ENCODE measurements at places on chromosomes 6 and 20. TPM values are rescaled to one million over a fixed set of nuclear protein-coding genes. Genes with fewer than 3 reads are reported as not detected.

GRCh38 chr20:41776421-41776820 is 158.2 kb upstream of the CHD6 start:
- no peak for DNase-seq

The GPRC6A gene
- total RNA-seq, result not detected

DNA sequence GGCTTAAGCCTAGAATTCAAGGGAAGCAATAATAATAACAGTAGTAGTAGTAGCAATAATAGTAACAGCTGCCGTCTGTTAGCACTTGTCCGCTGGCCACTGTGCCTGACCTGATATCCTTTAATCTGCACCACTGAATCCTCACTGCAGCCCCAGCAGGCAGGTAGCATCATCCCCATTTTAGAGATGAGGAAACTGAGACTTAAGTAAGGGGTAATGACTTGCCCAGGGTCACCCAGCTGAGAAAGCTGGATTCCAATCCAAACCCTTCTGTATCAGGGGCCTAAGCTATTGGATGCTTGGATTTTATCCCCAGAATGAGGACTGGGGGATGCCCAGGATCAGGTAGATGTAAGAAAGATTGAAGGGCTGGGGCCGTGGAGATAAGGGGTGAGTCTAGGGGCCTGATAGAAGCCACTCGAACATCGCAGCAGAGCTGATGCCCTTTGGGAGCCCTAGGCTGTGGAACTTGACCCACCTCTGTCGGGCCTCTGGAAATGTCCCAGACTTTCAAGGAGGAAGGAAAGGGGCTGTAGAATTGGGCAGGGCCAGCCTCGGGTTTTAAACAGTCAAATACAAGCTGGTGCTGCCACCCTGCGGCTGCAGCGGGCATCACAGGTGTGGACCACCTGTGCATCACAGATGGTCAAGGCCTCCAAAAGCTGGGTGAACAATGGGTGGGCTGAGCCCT is 102.1 kb upstream of the MYL9 start:
- peak; percentile 69 for DNase-seq

DNA sequence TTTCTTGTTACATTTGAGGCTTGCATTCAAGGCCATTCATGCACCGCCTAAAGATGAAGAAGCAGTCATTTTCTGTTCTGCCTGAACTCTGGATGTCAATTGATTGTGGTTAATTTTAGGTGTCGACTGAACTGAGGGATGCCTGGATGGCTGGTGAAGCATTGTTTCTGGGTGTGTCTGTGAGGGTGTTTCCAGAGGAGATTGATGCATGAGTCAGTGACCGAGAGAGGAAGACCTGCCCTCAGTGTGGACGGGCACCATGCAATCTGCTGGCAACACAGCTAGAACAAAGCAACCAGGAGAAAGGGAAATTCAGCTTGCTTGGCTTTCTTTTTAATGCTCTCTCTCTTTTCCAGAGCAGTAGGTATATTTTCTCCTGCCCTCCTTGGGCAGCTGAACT is 164.1 kb upstream of the ECI2 start:
- DNase-seq, result no peak

The ABHD16B gene
- not detected for total RNA-seq

The MAVS gene
- total RNA-seq, result 34.7 TPM

The JAG1 gene
- total RNA-seq, result 53.2 TPM

The CLPSL1 gene
- total RNA-seq, result not detected

The ANGPT4 gene
- 0.80 TPM for total RNA-seq

GRCh38 chr6:76861403-76861802 is 601.9 kb downstream of the HTR1B start:
- peak; percentile 28 for DNase-seq

- DNase-seq, result no peak
These were observed 968.5 kb upstream of the GJE1 start for GRCh38 chr6:141164042-141164743.

The HLA-DRB1 gene
- 0.63 TPM for total RNA-seq

DNA sequence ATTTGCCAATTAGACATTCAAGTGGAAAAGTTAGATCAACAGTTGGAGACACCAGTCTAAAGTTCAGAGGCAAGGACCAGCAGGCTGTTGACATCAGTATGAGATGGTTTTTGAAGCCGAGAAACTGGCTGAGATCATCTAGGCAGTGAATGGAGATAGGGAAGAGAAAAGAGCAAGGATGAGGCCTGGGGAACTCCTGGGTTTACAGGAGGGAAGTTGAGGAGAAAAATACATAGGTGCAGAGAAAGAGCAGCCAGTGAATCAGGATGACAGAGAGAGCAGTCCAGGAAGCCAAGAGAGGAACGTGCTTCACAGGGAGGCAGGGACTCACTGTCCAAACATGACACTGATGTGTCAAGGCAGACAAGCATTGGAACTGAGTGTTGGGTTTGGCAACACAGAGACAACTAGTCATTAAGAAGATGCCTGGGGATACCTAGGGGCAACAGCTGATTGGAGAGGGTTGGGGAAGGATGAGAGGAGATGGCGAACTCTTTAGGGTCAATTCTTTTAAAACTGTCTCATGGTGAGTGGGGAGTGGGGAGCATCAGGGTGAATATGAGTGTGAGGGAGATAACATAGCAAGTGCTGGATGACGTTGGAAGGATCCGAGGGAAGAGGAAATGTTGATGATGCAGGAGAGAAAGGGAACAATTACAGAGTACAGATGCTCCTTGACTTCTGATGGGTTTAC is 13.2 kb upstream of the SALL4 start:
- no peak for DNase-seq

- DNase-seq, result peak; percentile 67
These were observed 7.5 kb upstream of the CCDC28A start for GRCh38 chr6:138765896-138766655.

GRCh38 chr20:52031206-52031562 is 160.4 kb downstream of the ZFP64 start:
- no peak for DNase-seq

- DNase-seq, result no peak
These were observed 20.0 kb downstream of the MAPK13 start for GRCh38 chr6:36150283-36150682.

The COL9A3 gene
- 7.9 TPM for total RNA-seq

The CLVS2 gene
- 0.04 TPM for total RNA-seq

- no peak for DNase-seq
These were observed 3.9 kb upstream of the OTOR start for GRCh38 chr20:16744178-16744807.

DNA sequence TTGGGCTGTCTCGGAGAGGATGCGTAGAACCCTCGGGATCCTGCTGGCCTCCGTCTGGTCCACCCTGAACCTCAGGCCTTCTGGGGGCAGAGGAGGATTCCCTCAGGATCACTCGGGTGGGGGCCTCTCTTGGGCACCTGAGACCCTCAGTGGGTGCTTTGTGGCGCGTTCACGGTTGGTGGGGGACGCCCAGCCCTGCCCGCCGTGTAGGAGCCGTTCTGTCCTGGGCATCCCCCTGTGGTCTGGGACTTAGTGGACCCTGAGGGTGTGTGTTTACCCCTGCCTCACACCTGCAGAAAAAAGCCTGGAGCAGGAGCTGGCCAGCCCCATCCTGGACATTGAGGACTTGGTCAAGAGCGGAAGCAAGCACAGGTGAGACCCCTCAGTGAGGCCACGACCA is 7.6 kb downstream of the RTEL1 start:
- no peak for DNase-seq

- no peak for DNase-seq
These were observed 32.9 kb downstream of the GCM1 start for GRCh38 chr6:53115741-53116140.

GRCh38 chr6:1039746-1040145 is 272.2 kb upstream of the FOXQ1 start:
- no peak for DNase-seq

The CST2 gene
- total RNA-seq, result not detected

The TXLNB gene
- 17.5 TPM for total RNA-seq

The CRISP3 gene
- not detected for total RNA-seq

DNA sequence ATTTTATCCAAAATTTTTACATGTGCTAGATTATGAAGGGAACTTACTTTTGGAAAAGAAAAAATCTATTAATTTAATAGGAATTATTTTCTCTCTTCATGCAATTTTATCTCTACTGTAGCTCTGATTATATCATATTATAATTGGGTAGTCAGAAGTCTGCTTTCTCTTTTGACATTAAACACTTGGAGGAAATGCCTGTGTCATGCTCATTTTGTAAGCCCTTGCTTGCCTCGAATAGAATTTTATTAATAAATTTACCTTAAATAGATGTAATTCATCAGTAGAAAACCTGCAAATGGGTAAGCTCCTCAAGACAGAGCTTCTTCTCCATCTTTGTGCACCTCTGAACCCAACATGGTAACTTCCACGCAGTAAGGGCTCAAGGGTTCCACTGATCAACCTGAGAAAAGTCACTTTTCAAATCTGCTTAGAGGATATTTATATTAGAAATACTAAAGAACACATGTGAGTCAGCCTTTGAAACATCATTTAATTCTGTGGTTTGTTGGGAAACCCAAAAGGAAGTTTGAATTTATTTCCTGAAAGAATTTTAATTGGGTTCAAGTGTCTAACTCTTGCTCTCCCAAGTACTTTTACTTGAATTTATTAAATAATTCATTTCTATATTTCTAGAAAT is 266.0 kb downstream of the ALDH8A1 start:
- DNase-seq, result no peak

GRCh38 chr6:52390361-52390727 is 28.4 kb downstream of the PAQR8 start:
- peak; percentile 59 for DNase-seq

GRCh38 chr6:73156793-73157767 is 68.2 kb downstream of the KHDC1L start:
- no peak for DNase-seq

DNA sequence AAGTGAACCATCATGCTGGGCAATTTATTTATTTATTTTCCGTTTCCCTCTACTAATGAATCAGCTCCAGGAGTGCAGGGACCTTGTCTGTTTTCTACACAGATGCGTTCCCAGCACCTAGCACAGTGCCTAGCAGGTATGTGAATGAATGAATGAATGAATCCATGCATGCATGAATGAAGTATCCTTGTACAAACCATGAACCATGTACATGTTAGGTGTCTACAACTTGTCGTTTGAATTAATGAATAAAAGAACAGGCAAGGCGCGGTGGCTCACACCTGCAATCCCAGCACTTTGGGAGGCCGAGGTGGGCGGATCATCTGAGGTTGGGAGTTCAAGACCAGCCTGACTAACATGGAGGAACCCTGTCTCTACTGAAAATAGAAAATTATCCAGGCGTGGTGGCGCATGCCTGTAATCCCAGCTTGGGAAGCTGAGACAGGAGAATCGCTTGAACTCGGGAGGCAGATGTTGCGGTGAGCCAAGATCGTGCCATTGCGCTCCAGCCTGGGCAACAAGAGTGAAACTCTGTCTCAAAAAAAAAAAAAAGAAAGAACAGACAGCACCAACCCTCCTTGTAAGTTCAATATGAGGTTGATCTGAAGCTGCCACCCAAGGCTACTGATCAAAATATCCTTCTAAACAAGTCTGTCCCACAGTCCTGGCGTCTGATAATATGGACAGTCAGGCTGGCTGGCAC is 27.3 kb upstream of the SLC9A8 start:
- no peak for DNase-seq

Data from cardiac muscle cell (in vitro differentiated cells and primary cell).